ENCODE measurements at places on chromosomes 7 and 10. TPM values are rescaled to one million over a fixed set of nuclear protein-coding genes. Genes with fewer than 3 reads are reported as not detected.
A peak's percentile ranks its signal among the peaks of the same experiment; 100 is the strongest.

Gene ELAPOR2
- total RNA-seq, result 122 TPM

Gene SMO
- 5.9 TPM for total RNA-seq

Gene OR6V1
- total RNA-seq, result not detected

GRCh38 chr7:117148971-117149370 is 173.9 kb downstream of the WNT2 start:
- H3K4me3 ChIP-seq, result no peak overlapping the region
- no peak for DNase-seq
- H3K36me3 ChIP-seq, result peaks cover 6% of the 10 kb centered on the region
- peaks cover 2% of the 10 kb centered on the region for H3K27me3 ChIP-seq
- peak overlapping the region; percentile 90 for H3K27ac ChIP-seq

- no peak overlapping the region for H3K27ac ChIP-seq
- no peak for DNase-seq
- H3K27me3 ChIP-seq, result peaks cover 2% of the 10 kb centered on the region
These were observed 113.3 kb upstream of the JCAD start for GRCh38 chr10:30172673-30173072.

DNA sequence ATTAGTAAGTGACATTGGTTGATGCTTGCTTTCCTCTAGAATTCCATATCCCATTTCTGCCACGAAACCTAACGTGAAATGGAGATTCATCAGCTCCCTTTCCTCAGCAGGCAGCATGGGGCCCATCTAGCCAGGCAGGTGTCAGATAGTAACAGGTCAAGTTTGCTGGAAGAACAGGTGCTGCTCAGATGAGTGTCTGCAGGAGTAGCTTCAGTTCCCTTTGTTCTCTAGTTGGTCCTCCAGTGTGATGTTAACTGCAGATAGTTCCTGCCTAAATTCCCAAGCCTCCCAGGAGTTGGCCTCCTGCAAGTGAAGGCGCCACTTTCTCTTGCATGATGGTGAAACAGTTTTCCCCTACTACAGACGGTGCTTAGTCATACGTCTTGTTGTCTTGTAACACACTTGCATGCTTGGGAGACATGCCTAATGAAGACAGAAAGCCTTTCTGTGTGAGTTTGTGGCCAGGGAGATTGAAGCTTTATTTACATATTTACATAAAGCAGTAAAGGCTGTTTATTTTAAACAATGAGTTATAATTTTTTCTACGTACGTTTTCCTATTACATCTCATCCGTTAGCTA is 175.4 kb downstream of the CHN2 start:
- H3K4me3 ChIP-seq, result no peak overlapping the region
- H3K27ac ChIP-seq, result no peak overlapping the region
- H3K27me3 ChIP-seq, result peaks cover 1% of the 10 kb centered on the region
- no peaks in the 10 kb centered on the region for H3K36me3 ChIP-seq
- DNase-seq, result no peak

DNA sequence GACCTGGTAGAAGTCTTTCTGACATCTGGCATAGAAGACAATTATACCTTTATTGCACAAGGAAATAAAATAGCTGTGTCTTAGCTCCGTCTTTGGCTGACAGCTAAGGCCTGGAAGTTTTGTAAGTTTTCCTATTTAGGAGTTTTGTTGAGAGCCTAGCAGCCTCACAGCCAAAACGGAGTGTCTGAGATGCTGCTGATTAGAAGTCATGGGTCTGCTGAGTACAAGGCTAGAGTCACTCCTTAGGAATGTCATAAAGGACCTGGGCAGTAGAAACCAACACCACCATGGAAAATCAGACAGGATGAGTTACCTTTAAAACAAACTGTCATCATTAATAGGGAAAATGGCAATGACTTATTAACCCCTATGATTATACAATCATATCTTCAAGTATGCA is 442.5 kb downstream of the KCNMA1 start:
- no peaks in the 10 kb centered on the region for H3K27me3 ChIP-seq
- H3K36me3 ChIP-seq, result no peaks in the 10 kb centered on the region
- H3K4me1 ChIP-seq, result no peaks in the 10 kb centered on the region
- no peak overlapping the region for H3K4me3 ChIP-seq
- no peak overlapping the region for H3K27ac ChIP-seq

- peaks cover 21% of the 10 kb centered on the region for H3K36me3 ChIP-seq
- no peak overlapping the region for H3K27ac ChIP-seq
- H3K4me1 ChIP-seq, result peaks cover 18% of the 10 kb centered on the region
- no peak overlapping the region for H3K4me3 ChIP-seq
- H3K27me3 ChIP-seq, result no peaks in the 10 kb centered on the region
These were observed 305.1 kb upstream of the CSTF2T start for GRCh38 chr10:52004342-52004949.

Measured in glutamatergic neuron (in vitro differentiated cells).